Thoracic aorta endothelial cell (primary cell): ENCODE measurements at places on chromosomes 12 and 14. TPM values are rescaled to one million over a fixed set of nuclear protein-coding genes. Genes with fewer than 3 reads are reported as not detected.

The DIO3 gene
- total RNA-seq = not detected in 2 replicates

The CPSF6 gene
- 43.4 and 50.0 TPM in 2 replicates for total RNA-seq

The ISCA2 gene
- 17.7 and 18.7 TPM in 2 replicates for total RNA-seq

The ALX1 gene
- 0.14 and 0.53 TPM in 2 replicates for total RNA-seq

The BCL2L14 gene
- total RNA-seq = not detected in 2 replicates

The NTF3 gene
- total RNA-seq = not detected in 2 replicates

The WASHC4 gene
- total RNA-seq = 245 and 299 TPM in 2 replicates

The CLECL1 gene
- not detected in 2 replicates for total RNA-seq

The HOXC4 gene
- total RNA-seq = not detected in 2 replicates

The KLHL33 gene
- not detected in 2 replicates for total RNA-seq

The SYT10 gene
- not detected in 2 replicates for total RNA-seq

The BIN2 gene
- total RNA-seq = not detected in 2 replicates

The GRIP1 gene
- total RNA-seq = 0.07 and 0.53 TPM in 2 replicates

The LRIG3 gene
- total RNA-seq = 94.5 and 164 TPM in 2 replicates

The CLEC7A gene
- total RNA-seq = not detected in 2 replicates

The OR10G3 gene
- not detected in 2 replicates for total RNA-seq

The VSX2 gene
- total RNA-seq = not detected in 2 replicates

The AMN gene
- total RNA-seq = under 0.01 TPM in 1 of 2 replicates, not detected in the other

The FAM181A gene
- not detected in 2 replicates for total RNA-seq

The ETFBKMT gene
- total RNA-seq = 2.4 and 2.7 TPM in 2 replicates

The CCND2 gene
- total RNA-seq = 13.6 and 80.8 TPM in 2 replicates

The SLC39A5 gene
- total RNA-seq = not detected in 2 replicates

The GLI1 gene
- 0.07 TPM in 1 of 2 replicates, not detected in the other for total RNA-seq

The MUCL1 gene
- total RNA-seq = not detected in 2 replicates

The CELA1 gene
- total RNA-seq = not detected in 2 replicates

The ABCD2 gene
- not detected in 2 replicates for total RNA-seq

The ASB2 gene
- total RNA-seq = not detected in 2 replicates

The IAPP gene
- total RNA-seq = not detected in 2 replicates

The ASCL1 gene
- not detected in 2 replicates for total RNA-seq

The PLEKHH1 gene
- 0.65 and 1.1 TPM in 2 replicates for total RNA-seq

The C1S gene
- 0.57 and 1.2 TPM in 2 replicates for total RNA-seq

The FOXG1 gene
- total RNA-seq = 0.07 and 0.13 TPM in 2 replicates
